ENCODE measurements at places on chromosomes 4 and X.

DNA sequence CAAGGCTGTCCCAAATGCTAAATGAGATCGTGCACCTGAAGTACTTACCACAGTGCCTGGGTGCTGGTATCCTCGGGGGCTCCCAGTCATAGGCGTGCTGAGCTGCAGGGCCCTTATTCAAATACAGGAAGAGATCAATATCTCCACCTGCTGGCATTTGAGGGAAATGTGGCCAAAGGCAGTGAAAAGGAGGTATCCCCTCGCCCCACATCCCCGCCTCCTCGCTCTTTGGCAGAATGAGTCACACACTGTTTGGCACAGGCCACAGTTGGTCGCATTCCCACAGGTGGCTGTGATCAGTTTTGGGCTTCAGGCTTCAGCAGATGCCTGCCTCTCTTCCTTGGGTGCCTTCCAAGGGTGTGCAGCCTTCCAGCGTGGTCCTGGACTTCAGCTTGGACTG lies 28.4 kb downstream of the ZNF185 start:
- DNase-seq: no peak

GRCh38 chr4:93983140-93983539 lies 154.6 kb downstream of the ATOH1 start:
- no peak for DNase-seq

- no peak for DNase-seq
Observed at GRCh38 chr4:128653527-128654444, 155.7 kb upstream of the JADE1 start.

DNA sequence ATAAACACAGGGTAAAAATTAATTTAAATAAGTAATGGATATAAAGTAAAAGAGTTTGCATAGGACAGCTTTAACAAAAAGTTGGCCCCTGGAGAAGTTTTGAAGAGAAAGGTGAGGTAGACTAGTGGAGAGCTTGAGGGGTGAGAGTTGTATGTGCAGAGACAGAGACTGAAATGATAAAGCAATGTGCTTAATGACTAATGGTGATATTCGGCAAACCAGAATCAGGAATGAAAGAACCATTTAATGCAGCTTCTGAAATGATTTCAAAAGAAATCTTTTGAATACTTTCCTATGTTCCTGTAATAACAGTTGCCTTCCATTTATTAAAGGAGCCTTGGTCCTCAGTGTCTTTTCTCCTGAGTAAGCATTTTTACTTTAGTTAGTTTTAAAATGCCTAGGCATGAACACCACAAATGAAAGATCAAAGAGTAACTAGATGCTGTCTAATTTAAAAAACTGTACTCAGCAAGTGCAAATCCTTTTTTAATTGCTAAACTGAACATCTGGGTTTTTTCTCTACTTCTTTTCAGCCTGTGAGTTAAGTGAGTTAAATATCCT lies 28.5 kb downstream of the CAMK2D start:
- no peak for DNase-seq

DNA sequence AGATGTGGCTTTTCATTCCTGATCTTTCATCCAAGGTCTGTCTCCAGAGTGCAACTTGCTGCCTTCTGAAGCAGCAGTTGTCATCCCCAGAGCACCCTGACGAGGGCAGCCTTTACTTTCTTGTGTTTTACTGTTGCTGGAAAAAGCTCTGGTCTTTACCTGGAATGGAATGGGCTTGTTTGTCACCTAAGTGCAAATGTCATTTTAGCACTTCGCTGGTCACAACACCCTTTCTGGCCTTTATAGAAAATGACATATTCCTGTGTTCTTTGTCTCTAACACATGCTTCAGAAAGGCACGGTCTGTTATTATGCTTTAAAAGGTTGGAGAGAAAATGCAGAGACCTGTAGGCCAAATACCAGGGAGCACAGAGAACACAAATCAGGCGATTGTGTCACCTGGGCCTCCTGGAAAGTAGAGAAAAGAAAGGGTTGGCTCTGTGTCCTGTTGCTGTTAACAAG lies 332.7 kb upstream of the IGFBP7 start:
- no peak for DNase-seq

DNA sequence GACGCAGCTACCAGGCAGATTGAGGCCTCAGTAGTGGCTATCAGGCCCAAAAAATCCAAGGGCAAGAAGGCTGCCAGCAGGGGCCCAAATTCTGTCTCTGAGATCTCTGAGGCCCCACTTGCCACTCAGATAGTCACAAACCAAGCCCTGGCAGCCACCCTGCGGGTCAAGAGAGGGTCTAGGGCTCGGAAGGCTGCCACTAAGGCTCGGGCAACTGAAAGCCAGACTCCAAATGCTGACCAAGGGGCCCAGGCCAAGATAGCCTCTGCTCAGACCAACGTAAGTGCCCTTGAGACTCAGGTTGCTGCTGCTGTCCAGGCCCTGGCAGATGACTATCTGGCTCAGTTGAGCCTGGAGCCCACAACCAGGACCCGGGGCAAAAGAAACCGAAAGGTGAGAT lies 2.8 kb downstream of the TRO start:
- DNase-seq: no peak

- no peak for DNase-seq
Observed at GRCh38 chr4:40258627-40259026, 61.8 kb downstream of the RHOH start.

GRCh38 chr4:87235020-87235671 lies 14.7 kb upstream of the KLHL8 start:
- DNase-seq: no peak

GRCh38 chr4:174828845-174829701 lies at the start of gene GLRA3:
TSS of gene GLRA3 (minus strand) at chr4:174829247. CDS start at chr4:174828811, 436 bp downstream.
- peak; percentile 5 for DNase-seq

- no peak for DNase-seq
Observed at GRCh38 chr4:98848448-98848847, 80.5 kb downstream of the EIF4E start.

- no peak for DNase-seq
Observed at GRCh38 chr4:143599827-143600226, 86.3 kb downstream of the SMARCA5 start.

DNA sequence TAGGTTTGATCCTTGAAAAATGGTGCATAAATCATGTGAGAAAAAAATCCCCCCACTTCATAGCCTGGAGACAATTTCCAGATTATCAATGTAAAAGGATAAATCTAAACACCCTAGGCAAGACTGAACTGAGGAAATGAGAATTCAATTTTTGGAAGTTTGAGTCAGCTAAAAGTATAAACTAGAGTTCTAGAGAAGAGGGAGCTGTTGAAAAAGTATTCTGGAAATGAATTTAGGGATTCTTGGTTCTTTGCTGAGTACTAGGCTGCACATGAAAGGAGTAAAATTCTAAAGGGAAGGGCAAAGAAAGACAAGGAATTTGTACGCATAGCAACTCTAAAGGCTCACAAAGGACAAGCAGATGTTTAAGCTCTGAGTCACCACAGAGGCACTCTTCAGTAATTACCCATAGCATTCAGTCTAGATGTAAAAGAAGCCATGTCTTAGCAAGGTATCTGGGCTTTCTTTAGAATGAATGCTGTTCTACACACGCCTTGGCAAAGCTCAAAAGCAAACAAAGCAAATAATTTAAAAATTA lies 896.5 kb downstream of the PDHA2 start:
- DNase-seq: peak; percentile 61

GRCh38 chr4:151644622-151645021 lies 116.2 kb downstream of the GATB start:
- no peak for DNase-seq

- no peak for DNase-seq
Observed at GRCh38 chr4:125191232-125191631, 123.5 kb upstream of the FAT4 start.

- DNase-seq: no peak
Observed at GRCh38 chr4:78787392-78788006, 11.3 kb downstream of the BMP2K start.

- no peak for DNase-seq
Observed at GRCh38 chr4:110620691-110621327, 2.1 kb downstream of the PITX2 start.

DNA sequence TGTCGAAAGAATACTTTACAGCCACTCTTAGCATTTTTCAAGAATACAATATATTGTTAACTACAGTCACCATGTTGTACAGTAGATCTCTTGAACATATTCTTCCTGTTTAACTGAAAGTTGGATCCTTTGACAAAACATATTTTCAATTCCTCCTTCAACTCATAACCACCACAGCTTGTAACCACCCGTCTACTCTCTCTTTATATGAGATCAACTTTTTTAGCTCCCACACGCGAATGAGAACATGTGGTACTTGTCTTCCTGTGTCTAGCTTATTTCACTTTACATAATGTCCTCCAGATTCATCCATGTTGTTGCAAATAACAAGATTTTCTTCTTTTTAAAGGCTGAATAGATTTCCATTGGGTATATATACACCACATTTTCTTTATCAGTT lies 338.3 kb upstream of the IGFBP7 start:
- DNase-seq: no peak

- no peak for DNase-seq
Observed at GRCh38 chr4:40114206-40114605, 57.6 kb downstream of the N4BP2 start.

GRCh38 chrX:99421796-99422195 lies 988.3 kb downstream of the PCDH19 start:
- DNase-seq: no peak

DNA sequence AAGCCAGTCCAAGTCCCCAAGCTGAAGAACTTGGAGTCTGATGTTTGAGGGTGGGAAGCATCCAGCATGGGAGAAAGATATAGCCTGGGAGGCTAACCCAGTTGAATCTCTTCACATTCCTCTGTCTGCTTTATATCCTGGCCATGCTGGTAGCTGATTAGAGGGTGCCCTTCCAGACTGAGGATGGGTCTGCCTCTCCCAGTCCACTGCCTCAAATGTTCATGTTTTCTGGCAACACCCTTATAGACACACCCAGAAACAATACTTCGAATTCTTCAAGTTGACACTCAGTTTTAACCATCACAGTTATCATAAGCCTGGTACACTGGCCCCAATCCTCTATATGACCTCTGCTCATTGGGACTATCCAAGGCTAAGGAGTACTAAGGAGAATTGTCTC lies 124.1 kb upstream of the WDR1 start:
- no peak for DNase-seq

DNA sequence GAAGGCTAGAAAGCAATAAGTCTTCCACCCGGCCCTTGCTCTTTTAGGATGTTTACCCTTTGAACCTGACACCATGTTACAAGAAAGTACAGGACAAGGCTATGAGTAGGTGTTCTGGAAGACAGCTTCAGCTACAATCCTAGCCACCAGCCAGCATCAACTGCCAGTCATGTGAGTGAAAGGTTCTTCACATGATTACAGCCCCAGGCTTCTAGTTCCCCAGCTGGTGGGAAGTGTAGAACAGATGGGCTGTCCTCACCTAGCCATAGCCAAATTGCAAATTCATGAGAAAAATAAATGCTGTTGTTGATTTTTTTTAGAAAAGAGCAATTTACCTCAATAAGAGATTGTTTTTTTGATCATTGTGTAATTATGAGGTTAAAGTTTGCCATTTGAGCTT lies 60.8 kb downstream of the GRXCR1 start:
- no peak for DNase-seq

GRCh38 chrX:116417214-116417613 lies 19.2 kb upstream of the SLC6A14 start:
- DNase-seq: no peak

- no peak for DNase-seq
Observed at GRCh38 chrX:15515931-15516330, 15.3 kb downstream of the BMX start.

GRCh38 chrX:91039777-91040176 lies 394.9 kb upstream of the PABPC5 start:
- no peak for DNase-seq

DNA sequence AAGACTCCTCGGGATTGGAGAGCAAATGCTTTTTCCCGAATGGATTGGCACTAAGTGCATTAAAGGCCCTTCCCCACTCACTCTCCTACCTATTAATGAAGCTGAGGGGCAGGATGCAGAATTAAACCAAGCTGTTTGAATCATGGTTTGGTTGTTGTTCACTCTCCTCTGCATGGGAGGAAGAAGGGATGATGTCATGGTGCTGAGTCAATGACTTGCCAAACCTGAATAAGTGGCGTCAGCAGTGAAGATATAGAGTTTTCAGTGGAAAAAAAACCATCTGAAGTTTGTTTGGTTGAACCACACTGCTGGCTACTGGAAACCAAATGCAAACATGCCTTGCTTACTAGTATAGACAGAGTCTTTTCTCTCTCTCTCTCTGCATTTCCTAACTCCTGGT lies 19.8 kb upstream of the ZXDA start:
- DNase-seq: no peak

- DNase-seq: no peak
Observed at GRCh38 chr4:113979905-113980615, 613 bp upstream of the ARSJ start.

DNA sequence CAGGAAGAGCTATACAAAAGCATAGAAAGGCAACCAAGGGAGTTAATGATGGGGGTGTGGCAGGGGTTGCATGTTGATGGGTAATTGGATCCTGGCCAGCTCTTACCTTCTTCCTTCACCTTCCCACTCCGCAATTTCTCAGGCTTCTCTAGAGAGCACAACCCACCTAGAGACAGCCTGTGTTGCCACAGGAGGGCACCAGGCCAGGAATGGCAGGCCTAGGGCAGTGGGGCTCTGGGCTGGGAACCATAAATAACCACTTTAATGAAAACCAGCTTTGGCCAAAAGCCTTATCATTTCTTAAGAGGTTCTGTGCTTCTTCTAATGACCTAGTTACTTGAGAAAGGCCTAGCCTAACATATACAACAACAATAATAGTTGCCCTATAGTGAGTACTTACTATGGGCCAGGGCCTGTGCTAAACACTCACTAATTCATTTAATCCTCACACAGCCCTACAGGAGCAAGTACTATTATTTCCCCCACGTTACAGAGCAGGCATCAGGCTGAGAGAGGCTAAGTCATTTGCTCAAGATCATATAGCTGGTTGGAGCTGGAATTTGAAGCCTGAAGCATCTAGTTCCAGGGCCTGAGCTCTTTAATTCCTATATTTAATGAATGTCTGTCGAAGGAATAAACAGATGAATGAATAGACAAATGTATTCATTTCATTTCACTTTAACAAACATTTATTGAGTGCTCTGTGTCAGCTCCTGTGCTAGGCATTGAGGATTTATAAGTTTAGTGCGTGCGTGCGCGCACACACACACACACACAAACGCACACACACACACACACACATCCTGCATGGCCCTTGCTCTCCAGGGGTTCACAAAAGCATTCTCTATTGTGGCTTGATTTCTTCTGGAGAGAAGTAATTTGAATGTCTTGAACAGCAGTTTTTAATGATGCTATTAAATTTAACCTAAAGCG lies 66.8 kb downstream of the RTL9 start:
- no peak for DNase-seq

DNA sequence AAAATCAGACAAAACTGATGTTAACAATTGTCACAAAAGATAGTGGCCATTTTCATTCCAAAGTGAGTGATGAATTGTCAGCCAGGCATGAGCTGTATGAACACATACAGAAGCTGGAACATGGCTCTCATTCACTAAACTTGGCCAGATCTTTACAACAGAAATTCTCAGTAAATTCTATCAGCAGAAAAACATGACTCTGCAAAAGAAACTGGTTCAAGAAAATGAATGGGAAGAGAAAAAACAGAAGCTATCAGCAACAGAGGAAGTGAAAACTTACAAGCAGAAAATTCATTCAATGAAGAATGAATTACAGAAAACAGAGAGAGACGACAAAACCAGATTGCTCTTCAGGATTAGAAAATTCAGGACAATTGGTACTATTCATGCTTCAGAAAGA lies 249.6 kb downstream of the COL25A1 start:
- no peak for DNase-seq

Measured in non-pigmented ciliary epithelial cell (primary cell).